CMK (cell line): ENCODE measurements at places on chromosomes 3 and 15.

DNA sequence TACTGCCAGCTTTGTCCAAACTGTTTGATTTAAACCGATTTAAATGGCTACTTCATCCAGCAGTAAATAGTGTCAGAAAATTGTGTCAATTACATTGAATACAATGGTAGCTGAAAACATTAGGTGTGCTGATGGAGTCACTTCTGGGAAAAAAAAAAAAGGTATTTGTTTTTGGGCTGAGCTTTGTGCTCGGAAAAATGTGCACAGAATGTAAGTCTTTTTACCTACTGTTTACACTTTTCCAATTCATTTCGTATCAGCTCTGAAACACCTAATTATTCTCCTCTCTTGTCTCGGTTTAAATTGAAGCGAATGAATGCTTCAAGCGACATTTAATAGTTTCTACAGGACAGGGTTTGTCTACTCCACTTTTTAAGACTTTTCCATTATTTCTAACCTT lies 1078.4 kb downstream of the ROBO1 start:
- no peak for DNase-seq

DNA sequence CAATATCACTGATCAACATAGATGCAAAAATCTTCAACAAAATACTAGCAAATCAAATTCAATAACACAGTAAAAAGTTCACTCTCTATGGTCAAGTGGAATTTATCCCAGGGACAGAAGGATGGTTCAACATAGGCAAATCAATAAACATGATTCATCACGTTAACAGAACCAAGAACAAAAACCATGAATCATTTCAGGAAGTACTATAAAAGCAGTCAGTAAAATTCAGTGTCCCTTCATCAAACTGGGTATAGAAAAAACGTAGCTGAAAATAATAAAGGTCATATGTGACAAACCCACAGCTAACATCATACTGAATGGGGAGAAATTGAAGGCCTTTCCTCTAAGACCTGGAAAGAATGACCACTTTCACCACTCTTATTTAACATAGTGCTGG lies 172.1 kb downstream of the POLR2M start:
- no peak for DNase-seq

- no peak for DNase-seq
Measured at GRCh38 chr3:62133015-62133414, 240.3 kb downstream of the FEZF2 start.

DNA sequence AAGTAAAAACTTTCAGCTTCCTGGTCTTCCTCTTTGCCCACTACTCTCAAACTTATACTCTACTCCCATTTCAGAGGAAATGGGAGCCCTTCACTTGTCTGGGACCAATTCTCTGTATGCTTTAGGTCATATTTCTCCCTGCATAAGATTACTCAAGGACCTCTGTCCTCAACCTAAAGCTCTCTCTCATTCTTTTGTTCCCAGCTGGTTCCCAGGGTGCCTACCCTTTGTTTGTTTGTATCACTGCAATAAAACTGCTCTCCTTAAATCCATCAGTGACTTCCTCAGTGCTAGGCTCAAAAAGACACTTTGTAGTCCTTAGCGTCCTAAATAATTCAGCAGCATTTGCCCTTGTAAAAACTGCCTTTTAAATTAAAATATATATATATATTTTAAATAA lies 2.9 kb downstream of the NGRN start:
- DNase-seq, result no peak

GRCh38 chr15:87267798-87268197 lies 988.7 kb downstream of the NTRK3 start:
- no peak for DNase-seq

- peak; percentile 52 for DNase-seq
Measured at GRCh38 chr3:36380221-36381031, at the start of gene STAC. TSS of gene STAC (plus strand) at chr3:36380504. CDS start at chr3:36380644, 140 bp downstream.

GRCh38 chr15:85771781-85772445 lies 22.8 kb downstream of the KLHL25 start:
- no peak for DNase-seq

GRCh38 chr3:107076946-107077345 lies 300.3 kb upstream of the CCDC54 start:
- no peak for DNase-seq

GRCh38 chr3:183022936-183023516 lies 42.7 kb upstream of the DCUN1D1 start:
- DNase-seq, result no peak

DNA sequence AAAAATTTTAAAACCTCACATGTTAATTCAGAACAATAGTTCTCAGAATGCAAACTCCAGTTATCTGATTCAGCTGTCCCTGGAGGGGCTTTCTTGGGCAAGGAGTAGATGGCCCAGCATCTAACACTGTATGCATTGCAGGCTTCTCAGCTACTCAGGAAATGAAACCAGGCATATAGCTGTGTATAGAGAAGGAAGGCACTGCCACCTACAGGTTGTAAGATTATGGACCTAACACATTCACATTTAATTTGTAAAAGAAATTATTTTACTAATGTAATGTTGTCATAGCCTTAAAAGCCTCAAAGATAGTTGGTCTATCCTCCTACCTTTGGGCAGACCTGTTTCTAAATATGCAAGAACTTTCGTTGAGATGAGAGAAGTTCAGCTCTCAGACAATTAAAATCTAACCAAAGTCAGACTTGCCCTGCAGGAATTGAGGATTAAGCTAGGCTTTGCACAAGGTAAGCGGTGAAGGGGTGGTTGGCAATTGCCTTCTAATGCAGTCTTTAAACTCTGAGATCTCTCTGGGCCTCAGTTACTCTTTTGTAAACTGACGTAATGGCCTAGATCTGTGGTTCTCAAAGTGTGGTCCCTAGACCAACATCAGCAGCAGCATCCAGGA lies 132.8 kb upstream of the SLC24A5 start:
- peak; percentile 2 for DNase-seq
